ENCODE measurements at places on chromosomes 7 and 10.

DNA sequence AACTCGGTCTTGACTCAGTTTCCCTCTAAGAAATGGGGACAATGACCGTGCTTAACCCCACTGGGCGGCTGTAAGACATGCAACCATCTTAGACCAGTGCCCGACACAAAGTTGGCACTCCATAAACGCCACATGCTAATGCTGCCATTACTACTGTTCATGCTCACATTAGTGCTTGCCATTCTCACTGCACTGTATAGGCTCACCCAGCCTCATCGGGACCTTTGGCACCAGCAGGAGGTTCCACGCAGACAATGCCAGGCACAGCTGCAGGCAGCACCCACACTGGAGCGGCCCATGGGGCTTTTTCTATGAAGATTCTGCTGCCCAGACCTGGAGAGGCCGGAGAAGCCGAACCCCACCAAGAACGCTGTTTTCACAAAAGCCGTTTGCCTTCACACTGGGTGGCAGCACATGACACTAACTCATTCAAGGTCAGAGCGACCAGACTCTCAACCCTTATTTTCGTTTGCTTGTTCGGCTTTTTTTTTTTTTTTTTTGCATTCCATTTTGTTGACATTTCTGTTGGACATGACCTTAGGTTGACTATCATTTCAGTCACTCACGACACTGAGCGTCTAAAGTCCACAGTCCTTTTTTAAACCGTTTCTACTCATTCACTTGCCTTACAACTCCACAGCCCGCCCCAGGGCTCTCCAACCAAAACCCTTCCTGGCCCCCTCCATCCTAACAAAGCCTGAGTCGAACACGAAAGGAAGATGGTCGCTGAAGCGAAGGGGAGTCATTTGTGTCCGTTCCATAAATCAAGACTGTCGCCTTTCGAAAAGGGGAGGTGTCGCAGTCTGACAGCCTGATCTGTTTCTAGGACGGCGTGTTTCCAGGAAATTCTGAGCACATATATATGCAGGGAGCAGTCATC is 124.4 kb upstream of the RNF32 start:
- DNase-seq = no peak

DNA sequence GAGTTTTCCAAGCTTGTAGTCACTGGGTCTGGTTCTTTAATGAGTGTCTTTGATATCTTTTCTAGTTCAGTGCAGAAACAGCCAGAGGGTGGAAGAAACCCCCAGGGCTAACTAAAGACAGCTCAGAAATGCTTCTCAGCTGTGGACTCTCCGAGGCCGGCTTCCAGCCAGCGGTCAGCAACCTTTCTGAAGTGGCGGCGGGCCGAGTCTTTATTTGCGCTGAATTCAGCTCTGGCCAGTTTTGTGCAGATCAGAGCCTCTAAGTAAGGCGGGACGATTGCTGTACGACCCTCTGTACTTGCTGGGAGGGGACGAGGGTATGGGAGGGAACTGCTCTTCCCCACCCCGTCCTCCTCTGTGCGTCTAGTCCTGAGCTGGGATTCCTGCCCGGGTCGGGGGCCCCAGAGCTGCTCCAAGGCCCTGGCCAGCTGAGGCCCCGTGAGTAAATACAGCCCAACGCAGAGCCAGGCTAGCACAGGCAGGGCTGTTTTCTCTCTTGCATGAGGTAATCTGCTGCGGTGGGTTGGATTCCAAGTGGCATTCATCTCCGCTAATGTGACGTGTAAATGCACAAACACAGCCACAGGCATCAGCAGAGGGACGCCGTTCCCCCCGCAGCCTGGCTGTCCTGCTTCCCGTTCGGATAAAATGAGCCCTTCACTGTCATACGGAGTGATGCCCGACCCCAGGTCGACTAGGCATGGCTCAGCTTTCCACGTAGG is 159.8 kb downstream of the PIP4K2A start:
- DNase-seq = no peak

- no peak for DNase-seq
Measured at GRCh38 chr10:102101152-102101551, 19.0 kb downstream of the LDB1 start.

DNA sequence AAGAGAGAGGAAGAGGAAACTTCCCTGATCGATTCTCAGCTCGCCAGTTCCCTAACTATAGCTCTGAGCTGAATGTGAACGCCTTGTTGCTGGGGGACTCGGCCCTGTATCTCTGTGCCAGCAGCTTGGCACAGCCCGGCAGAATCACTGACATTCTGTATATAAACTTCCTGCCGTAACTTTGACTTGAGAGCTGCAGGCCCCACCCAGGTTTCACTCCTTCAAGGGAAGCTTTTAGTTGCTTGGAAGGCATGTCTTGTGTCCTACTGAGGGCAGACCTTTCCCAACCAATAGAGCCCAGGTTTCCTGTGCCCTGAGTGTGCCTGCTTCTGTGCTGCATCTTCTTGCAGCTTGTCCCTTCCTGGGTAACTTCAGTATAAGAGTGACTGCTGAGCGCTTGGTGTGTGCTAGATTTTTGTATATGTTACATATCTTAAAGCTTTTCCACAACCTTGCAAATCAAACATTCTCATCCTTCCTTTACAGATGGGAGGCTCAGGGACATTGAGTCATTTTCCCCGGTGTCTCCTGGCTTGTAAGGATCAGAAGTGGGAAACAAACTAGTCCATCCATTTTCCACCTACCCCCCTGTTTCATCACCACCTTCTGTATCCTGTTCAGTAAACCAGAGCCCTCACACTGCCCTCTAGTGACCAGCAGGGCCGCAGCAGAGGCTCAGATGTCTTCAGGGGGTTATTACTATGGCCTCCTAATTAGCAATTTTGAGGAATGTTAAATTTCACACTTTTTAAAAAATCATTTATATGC is 225.2 kb upstream of the PRSS58 start:
- DNase-seq = peak; percentile 56

GRCh38 chr10:69449841-69450240 is 1.4 kb upstream of the TSPAN15 start:
- DNase-seq = peak; percentile 38

GRCh38 chr7:139871820-139872219 is 42.8 kb downstream of the TBXAS1 start:
- no peak for DNase-seq

DNA sequence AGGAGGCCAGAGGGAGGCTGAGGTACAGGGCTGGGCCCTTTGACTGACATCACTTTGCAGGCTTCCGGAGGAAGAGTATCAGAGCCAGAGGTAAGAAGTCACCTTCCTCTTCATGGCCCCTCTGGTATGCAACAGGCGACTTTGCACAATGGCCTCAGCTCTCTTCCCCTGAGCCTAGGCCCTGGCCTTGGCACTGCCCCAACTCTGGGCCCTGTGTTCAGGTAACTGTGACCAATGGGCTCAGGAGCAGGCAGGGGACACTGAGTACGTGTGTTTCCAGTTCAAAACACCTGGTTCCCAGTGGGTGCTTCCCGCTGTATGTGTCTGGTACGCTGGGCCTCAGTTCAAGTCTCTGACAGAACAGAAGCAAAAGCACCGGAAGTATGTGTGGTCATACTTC is 12.1 kb upstream of the PAX2 start:
- no peak for DNase-seq

DNA sequence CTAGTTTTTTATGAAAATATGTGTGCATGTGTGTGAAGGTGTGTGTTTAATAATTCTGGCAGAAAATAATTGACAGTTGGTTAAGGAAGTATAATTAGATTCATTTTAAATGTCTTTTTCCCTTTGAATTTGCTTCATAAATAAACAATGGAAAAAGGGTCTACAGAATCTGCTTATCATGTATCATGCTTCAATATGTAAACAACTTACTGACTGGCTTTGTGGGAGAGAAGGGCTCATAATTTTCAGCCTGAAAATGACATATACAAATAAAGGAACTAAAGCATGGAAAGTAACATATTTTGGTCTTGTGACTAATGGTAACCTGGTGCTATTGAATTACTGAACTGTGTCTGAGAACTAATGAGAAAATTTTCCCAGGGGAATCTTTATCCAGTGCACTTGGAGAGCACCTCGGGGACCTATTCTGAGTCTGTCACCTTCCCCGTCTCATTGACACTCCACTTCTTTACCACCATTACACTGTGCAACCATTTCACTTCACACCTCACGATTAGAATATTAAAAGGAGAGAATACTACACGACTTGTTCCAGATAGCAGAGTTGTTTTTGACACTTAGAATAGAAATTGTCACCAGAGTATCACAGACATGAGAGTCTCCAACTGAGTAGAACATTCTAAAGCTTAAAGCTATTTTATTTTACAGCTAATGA is 298.6 kb downstream of the TFEC start:
- DNase-seq = no peak

DNA sequence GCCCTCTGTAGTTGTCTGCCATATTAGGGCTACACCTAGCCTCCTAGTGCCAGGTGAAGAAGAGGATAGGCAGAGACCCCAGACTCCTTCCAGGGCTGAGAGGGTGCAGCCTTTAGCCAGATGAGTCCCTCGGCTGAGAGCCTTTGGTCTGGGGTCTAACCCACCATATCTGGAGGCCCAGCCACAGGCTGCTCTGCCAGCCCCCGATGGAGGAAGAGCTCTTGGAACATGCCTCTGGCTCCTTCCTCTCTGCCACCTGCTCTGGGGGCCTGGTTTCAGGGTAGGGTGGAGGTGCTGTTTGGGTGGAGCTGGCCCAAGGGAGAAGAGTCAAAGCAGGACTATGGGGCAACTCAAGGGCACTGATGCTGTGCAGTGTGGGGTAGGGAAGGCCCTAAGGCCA is 1.4 kb downstream of the LRRC18 start:
- no peak for DNase-seq

- no peak for DNase-seq
Measured at GRCh38 chr7:17722798-17723197, 217.5 kb downstream of the SNX13 start.

- no peak for DNase-seq
Measured at GRCh38 chr10:93493162-93493561, 3.2 kb upstream of the CEP55 start.

DNA sequence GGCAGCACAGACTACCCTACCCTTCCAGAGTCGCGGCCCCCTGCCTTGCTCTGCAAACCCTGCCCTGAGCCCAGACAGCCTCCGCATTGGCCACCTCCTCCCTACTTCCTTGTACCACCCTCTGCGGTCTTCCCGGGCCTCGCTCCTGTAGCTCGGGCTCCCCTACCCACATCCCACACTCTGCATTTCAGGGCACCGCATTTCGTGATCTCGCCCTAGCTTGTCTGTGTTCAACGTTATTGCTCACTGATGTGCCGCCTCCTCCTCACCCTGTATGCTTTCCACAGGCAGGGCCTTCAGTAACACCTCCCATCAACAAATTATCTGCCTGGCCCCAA is 6.6 kb downstream of the PDIA4 start:
- no peak for DNase-seq

GRCh38 chr10:2777666-2778355 is 289.5 kb upstream of the PFKP start:
- DNase-seq = no peak

DNA sequence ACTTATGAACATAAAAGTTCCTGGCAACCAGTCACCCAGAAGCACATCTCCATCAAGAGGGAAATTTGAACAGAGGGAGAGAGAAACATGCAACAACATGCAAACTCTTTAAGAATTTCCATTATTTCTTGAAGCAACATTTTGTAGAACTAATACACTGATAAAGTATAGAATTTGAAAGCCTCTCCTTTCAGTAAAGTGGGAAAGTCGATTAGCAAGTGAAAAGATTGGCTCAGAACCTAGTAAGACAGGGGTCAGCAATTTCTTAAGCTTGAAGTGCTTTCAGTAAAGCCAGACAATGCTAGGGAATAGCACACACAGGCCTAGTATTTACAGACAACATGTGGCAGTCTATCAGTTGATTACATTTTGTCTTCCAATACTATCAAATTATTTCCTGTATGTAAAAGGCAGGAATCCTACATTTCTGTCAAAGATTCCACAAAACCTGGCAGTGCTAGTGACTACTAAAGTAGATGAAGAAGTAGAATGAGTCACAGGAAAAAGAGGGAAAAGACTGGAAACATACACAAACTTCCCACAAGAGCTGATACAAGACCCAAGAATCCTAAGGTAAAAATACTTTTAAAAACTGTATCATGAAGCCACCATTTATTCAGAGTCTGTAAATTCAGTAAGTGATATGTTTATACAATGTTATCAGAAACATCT is 25.2 kb downstream of the DNAJC1 start:
- DNase-seq = no peak

DNA sequence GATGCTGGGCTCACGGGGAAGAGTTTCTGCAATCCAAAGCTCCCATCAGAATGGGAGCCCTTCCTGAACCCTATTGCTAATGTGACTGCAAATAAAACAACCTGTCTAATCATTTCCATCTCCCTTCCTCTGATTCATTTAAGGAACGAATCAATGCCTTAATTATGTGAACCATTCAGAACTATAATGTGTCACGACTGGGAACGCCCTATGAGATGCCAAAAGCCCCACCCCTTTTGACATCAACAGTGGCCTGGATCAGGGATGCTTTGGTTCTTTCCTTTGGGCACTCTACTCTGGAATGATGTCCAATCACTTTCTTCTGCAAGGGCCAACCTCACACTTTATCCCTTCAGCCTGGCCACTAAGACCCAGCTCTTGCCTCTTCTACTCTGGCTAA is 195.4 kb upstream of the AOAH start:
- no peak for DNase-seq

DNA sequence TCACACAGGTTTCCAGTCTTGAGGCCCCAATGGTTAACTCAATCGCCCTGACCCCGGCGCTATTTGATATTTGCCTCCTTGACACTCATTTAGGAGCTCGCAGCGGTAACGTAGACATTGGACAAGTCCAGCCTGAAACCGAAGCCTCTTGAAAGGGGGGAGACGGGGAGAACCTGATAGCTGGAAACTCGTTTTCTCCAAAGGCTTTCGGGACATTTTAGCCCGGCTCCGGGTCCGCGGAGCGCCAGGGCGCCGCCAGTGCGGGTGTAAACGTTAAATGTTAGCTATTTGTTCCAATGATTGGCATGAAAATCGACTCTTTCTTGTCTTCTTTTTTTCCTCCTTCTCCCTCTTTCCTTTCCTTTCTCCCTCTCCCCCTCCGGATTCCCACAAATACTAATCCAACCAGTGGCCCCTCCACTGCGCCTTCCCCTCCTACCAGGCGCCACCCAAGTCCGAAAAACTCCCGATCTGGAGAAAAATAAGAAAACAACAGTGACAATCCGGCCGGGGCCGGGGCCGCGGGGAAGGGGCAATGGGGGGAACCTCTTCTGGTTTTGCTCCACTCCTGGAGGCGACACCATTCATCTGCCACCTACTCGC is 17.2 kb upstream of the GATA3 start:
- no peak for DNase-seq

GRCh38 chr7:94028768-94029167 is 24.6 kb upstream of the BET1 start:
- DNase-seq = no peak

DNA sequence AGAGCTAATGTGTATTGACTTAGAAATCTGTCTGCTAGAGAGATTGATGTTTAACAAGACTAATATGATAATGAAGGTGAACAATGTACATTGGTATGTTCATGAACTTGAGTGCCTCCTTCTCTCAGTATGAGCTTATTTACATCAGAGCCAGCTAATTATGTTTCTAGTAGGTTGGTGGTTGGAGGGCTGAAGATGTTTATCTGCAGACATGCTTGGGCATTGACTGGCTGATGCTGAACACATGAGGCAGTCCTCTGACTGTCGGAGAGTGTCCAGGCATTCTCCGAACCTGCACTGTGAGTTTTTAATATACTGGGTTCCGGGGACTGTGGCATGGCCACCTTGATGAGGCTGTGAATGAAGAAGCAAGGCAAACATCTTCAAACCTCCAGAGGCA is 47.5 kb downstream of the BMPER start:
- DNase-seq = no peak

All from stimulated activated CD4-positive, alpha-beta T cell treated with anti-CD3 and anti-CD28 coated beads, Interleukin-4, amount 100 ng/mL, for 1 hour (primary cell).